ENCODE measurements at places on chromosomes 2 and 18.

GRCh38 chr2:193712912-193713311 lies 1518.2 kb upstream of the TMEFF2 start:
- no peak for DNase-seq

- no peak for DNase-seq
Observed at GRCh38 chr18:12417687-12418086, 10.0 kb downstream of the PRELID3A start.

DNA sequence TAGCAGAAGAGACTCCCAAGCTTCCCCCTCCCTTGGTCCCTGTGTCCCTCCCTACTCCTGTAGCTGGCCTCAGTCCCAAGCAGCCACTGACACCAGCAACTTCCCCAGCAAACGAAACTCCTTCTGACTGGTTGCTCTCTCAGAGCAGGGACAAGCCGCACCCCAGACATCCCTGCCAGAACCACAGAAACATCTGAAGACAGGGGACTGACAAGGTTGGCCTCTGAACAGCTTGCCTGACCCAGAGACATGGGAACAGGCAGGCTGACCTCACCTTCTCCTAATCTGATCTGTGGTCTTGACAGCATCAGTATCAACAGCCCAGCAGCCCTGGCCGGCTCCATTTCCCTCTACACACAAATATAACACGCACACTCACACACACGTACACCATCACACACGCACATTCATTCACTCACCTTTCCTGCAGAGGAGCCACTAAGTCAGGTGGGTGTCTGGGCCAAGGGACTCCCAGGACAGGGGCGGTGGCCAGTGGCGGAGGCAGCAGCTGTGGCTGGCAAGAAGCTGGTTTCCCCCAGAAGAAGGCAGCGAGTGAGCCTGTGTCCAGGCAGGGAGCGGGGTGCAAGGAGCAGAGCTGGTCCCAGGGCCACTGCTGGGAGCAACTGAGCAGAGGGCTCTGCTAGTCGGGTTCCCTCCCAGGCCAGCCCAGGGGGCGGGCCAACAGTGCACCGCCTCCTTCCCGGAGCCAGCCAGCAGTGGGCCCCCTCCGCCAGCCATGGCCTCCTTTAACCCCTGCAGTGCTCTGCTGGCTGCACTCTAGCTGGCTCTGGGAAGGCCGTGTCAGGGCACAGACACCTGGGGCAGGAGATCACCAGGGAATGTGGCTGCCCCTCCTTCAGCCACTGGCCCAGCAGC lies 59.1 kb downstream of the TNS1 start:
- no peak for DNase-seq

GRCh38 chr18:76354348-76354747 lies 140.7 kb downstream of the ZNF516 start:
- DNase-seq, result no peak

Data from activated CD4-positive, alpha-beta T cell treated with anti-CD3 and anti-CD28 coated beads for 24 hours (primary cell).